ENCODE measurements at places on chromosomes 7 and 10.

DNA sequence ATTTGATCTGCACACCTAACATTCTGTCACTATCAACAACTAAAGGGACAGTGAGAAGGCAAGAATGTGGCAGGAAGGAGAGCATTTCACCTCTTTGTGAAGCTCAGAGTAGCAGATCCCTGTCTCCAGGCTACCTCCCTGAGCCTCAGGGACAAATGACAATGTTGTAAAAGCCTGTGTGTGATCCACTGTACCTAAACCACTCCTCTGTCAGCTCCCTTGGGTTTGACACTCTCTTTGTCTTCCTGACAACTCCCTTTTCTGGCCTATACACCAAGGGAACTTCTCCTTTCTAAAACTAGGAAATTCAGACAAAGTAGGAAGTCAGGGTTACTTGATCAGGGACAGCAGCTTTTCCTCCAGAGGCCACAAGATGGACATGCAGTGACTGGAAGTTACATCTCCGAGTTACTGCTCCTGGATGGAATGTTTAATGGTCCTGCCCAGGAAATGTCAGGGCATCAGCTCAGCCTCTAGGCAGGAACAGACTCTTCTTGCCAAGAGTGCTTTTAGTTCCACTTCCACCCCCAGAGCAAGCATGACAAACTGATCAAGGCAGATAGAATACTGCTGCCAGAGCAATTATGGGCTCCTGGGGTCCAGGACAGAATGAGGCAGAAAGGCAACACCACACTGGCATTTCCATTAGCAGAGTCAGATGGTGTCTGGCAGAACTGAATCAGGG lies 1014.5 kb upstream of the LRRTM3 start:
- DNase-seq, result no peak

- no peak for DNase-seq
Observed at GRCh38 chr10:95505084-95505610, 56.0 kb downstream of the SORBS1 start.

DNA sequence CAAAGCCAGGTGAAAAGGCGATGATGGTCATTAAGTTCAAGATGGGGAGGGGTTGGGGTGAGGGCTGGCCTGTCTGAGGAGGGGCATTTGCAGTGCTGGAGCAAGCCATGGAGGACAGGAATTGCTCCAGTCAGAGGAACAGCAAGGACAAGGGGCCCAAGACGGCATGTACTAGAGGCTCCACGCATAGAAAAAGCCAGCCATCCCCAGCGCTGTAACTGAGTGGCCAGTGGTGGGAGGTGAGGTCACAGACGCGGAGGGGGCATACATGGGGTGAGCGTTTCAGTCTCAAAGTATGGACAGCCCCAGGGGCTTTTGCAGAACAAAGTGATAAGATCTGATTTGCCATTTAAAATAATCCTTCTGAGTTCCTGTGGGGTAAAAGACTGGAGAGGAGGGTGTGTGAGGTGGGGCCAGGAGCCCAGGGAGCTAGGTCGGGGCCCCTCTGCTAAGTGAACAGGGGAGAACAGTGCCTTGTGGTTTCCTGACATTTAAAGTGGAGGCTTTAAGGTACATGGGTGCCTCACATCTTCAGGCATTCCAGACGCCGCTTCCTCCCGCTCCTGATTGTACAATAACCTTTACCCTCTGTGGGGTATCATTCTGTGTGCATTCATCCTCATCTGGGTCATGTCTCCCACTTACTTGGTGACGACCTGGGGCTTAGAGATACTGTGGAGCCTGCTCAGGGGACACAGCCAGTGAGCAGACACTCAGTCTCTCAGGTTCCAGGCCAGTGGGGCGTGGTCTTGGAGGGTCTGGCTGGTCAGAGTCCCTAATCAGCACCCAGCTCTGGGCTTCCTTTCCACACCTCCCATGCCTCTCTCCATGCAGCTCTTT lies 105.6 kb upstream of the GPR26 start:
- DNase-seq, result no peak

DNA sequence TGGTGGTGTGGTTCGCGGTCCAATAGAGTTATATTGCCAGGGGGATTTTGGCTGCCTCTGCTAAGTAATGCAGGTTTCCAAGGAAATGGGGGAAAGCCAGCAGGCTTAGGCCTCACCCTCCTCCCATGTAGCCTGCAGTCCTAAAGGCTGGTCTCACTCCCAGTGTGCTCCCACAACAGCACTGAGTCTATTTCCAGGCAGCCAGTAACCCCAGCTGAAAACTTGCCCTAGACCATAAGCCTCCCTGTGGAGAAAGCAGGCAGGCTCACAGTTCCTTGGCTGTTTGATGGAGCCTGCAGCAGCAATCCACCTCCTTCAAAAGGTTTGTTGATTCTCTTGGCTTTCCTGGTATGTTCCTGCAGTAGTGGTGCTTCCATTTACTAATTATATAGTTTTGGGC lies 220.0 kb upstream of the ZNF804B start:
- DNase-seq, result no peak

GRCh38 chr10:73414230-73414945 lies 530 bp upstream of the ANXA7 start:
- DNase-seq, result no peak

GRCh38 chr10:23453465-23453864 lies 14.6 kb downstream of the OTUD1 start:
- no peak for DNase-seq

DNA sequence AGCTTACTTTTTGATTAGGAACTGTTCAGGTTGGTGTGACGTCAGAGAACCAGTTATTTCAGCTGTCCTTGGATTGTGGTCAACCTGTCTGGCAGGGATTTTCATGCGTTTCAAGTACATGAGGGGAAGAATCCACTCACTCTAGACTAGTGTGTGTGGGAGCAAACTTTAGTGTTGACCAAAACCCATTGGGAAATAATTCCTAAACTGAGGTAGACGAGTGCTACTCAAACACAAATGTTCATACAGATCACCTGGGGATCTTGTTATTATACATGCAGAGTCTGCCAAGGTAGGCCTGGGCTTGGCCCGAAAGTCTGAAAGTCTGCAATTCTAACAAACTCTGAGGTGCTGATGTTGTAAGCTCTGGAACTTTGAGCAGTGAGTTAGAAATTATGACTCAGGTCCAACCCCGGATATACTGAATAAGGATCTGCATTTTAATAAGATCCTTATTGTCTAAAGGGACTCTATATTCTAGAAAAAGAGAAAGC lies 111.1 kb upstream of the CREB5 start:
- peak; percentile 19 for DNase-seq

GRCh38 chr10:114868870-114869519 lies 47.4 kb downstream of the FHIP2A start:
- DNase-seq, result no peak

DNA sequence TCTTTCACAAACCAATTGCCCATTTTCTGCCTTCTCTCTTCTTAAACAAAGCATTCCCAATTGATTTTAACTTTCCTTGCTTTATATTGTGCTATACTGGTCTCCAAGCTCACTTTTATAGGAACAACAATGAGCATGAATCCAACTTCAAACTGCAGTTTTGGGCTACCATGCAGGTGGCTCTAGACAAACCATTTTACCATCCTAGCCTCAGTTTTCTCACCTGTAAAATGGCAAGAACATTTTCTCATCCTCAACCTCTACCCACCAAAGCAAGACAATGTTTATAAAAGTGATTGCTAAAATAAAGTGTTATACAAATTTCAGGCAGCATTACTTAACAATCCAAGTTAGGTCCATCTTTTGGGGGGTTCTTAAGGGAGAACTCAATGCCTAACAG lies 66.8 kb upstream of the ASAH2 start:
- no peak for DNase-seq

GRCh38 chr7:144885478-144885877 lies 49.6 kb upstream of the TPK1 start:
- DNase-seq, result no peak

DNA sequence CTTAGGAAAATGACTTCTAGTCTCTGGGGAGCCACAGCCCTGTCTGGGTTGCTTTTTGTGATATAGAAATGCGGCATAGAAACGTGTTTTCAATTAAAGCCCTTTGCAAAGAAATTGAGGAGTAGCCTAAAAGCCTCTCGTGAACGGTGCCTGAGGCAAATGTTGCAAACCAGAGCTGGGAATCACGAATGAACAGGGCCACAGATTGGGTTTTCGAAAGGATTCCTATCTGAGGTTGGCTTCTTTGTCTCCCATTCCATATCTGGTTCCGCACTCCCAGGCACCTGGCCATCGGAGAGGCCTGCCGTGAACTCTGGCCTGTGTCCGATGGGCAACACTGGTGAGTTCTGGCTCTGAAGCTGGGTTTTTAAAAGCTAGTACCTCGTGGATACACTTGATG lies 221.6 kb downstream of the TCF7L2 start:
- no peak for DNase-seq

- DNase-seq, result peak; percentile 62
Observed at GRCh38 chr7:56033671-56034432, 17.4 kb downstream of the PSPH start.

GRCh38 chr10:10528563-10528910 lies 489.1 kb upstream of the CELF2 start:
- DNase-seq, result no peak

- no peak for DNase-seq
Observed at GRCh38 chr7:124893140-124893827, 36.3 kb downstream of the POT1 start.

GRCh38 chr7:98724591-98724990 lies 107.5 kb downstream of the NPTX2 start:
- DNase-seq, result no peak

DNA sequence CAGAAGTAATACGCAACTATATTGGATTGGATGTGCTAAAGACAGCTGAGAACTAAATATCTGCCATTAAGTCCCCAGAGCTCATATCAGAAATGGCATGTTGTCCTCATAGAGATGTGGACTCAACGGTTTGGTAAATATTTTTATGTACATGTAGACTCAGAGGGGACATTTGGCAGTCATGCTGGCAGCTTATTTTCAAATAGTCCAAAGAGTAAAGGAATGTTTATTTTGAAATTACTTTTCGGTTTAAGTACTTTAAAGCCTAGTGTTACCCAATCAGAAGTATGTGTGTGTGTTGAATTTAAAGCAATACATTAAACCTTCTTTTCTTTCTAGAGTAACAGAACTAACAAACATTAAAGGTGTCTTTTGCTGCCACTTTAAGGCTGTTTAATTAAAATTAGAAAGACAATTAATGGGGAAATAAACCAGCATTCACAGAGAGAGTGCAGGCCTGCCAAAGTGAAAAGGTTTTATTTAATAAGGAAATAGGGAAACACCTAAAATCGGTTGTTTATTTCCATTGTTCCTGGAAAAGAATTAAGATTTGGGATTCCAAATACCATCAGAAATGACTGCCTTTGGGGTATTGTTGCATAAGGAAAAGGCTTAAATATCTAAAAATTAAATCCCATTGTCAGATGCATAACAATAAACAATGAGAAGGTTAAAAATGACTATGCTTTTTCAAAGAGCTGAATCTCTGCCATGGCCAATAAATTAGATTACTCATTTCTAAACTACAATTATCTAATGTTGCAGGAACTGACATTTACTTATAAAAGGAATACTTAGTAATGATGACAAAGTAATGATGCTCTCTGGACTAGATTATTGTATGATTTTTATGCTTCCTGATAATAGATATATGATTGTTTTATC lies 113.4 kb upstream of the AHR start:
- no peak for DNase-seq

- DNase-seq, result peak; percentile 42
Observed at GRCh38 chr7:19107356-19108146, 9.9 kb downstream of the TWIST1 start.

GRCh38 chr7:92749832-92750446 lies 86.4 kb downstream of the CDK6 start:
- no peak for DNase-seq

DNA sequence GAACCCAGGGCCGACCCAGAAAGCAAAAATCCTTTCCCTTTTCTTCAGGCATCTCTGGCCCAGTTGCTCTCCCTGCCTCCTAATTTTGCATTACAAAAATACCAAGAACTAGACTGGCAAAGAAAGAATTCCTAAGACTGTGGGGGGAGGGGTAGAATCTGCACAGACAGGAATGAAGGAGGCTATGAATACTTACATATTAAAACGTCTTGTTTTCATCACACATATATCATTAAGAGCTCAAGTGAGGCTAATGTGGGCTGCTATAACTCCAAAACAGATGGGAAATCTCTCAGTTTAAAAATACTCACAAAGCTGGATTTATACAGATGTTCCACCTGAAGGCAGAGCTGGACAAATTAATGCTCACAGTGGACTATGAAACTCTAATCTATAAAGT lies 29.2 kb upstream of the MKX start:
- DNase-seq, result no peak

GRCh38 chr10:34658934-34659333 lies 156.2 kb downstream of the PARD3 start:
- DNase-seq, result no peak

GRCh38 chr7:3915337-3915878 lies 614.4 kb downstream of the SDK1 start:
- DNase-seq, result no peak

DNA sequence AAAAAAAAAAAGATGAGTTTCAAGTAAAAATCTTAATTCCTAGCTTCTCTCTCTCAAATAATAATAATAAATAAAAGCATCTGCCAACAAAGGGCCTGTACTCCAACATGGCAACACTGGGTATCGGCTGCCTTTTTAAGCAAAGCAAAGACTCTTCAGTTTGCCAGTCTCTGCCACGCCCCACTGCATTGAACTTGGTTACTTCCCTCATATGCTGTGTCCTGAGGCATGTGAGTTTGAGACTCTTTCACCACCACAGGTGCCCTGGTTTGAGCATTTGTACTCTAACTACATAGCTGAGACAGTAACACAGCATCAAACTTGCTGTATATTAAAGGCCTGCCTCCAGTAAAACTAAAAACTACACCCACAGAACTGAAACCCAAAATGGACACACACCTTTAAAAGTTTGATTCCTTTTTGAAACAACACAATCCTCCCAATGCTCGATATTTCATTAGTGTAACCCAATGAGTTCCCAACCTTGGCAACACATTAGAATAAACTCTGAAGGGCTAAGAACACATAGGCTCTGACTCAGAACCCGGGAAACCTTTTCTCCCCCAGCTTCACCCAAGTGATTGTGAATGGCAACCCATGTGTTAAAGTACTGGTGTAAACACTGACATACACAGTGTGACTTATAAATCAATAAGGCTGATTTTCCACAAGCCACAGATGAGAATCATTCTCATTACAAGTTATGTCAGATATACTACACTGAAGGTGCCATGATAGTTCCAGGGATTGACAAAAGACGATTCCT lies 12.0 kb downstream of the JAZF1 start:
- DNase-seq, result no peak

DNA sequence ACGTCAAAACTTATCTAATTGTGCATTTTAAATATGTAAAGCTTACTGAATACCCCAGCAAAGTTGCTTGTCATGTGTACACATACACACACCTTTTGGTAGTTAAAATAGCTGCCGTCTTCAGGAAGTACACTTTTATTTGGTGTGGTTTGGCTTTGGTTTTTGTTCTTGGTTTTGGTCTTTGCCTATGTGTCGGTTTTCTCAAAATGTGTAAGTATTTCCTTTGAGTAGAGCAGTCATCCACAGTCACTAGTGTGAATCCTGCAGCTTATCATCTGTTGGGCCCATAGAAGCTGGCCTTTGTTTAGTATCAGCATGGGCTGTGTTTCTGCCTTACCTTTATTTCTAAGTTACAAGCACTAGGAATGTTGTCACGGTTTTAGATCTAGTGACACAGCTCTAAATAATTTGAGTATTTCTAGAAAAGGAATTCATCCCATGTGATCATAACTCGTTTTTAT lies 35.3 kb downstream of the NET1 start:
- no peak for DNase-seq
